ENCODE measurements at places on chromosomes 7 and 10.

DNA sequence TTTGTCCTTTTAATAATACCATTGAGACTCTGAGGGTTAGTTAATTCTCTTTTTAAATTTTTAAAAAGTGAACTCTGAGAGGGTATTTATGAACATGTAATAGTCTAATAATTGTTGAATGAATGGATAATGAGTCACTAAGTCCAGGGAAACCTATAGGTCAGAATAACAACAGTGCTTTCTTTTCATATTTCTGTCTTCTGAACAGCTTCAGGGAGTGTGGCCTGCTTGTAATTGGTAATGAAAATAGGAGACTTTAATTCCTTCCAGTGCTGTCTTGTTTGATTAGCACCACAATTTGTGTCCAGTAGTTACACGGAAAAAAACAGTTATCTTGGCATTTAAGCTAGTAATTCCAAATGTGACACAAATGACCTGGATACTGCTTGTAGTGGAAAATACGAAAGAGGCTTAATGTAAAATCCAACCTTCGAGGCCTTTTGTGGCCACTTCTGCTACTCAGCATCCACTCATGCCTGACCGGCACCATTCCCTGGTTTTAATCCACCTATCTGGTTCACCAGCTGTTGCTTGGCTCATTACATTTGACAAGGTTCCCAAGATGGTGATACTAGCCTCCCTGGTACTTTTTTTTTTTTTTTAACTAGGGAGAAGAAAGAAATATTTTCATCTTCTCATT lies 149.3 kb upstream of the IMMP2L start:
- DNase-seq = no peak

- no peak for DNase-seq
Observed at GRCh38 chr7:74002474-74003017, 25.4 kb upstream of the ELN start.

- no peak for DNase-seq
Observed at GRCh38 chr7:120984406-120984805, 4.1 kb upstream of the CPED1 start.

GRCh38 chr7:151008511-151009323 lies 15.6 kb downstream of the ATG9B start:
- peak; percentile 54 for DNase-seq

DNA sequence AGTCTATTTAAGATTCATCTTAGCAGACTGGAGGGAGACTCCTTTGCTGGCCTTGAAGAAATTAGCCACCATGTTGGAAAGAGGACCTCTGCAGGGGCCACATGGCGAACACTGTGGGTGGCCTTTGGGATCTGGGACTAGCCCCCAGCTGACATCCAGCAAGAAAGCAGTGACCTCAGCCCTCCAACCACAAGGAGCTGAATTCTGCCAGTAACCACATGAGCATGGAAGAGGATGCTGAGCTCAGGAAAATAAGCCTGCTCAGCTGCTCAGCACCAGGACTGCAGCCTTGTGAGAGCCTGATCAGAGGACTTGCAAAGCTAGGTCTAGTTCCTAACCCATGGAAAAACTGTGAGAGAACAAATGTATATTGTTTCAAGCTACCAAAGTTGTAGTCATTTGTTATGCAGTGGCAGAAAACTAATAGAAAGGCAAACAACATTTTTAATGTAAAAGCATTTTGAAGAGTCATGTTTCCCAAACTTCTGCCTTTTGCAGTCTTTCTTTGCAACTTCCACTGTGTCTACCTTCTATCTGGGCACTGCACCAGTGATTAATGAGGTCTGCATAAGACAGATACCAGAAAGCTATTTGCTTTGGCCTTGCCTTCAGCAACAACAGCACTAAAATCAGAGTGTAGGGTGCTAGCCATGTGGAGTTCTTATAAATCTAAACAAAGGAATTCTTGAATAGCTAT lies 183.7 kb downstream of the FGFR2 start:
- no peak for DNase-seq

- no peak for DNase-seq
Observed at GRCh38 chr10:101618871-101619270, 30.8 kb downstream of the DPCD start.

DNA sequence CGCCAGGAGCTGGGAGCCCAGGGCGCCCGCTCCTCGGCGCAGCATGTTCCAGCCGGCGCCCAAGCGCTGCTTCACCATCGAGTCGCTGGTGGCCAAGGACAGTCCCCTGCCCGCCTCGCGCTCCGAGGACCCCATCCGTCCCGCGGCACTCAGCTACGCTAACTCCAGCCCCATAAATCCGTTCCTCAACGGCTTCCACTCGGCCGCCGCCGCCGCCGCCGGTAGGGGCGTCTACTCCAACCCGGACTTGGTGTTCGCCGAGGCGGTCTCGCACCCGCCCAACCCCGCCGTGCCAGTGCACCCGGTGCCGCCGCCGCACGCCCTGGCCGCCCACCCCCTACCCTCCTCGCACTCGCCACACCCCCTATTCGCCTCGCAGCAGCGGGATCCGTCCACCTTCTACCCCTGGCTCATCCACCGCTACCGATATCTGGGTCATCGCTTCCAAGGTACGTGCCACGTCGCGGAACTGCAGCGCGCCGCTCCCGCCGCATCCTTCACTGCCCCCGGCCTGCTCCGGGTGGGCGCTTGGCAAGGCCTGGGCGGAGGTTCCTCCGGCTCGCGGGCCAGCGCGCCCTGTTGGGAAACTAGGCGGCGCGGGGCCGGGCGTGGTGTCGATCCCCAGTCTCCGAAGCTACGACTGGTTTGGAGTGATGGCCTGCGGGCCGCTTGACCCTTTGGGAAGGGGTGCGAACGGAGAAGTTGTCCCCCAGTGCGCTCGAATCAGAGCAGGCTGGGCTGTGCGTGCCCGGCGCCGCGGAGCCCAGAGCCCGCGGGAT lies 868 bp downstream of the EMX2 start:
- DNase-seq = no peak

DNA sequence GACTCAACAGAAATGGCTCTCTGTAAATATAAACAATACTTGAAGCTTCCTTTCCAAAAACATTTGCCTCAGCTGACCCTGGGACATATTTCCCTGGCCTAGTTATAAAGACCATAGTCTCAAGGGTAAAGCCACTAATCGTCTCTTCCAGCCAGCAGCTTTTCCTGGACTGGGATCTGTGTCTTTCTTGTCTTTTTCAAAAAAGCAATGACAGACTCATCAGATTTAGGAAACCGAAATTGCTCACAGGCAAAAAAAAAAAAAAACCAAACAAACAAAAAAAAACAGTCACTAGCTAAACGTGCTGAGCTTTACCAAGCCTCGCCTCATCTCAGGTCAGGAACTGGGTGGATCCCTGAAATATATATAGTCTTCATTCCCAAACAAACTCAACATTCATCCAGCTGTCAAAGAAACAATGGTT lies 23.5 kb downstream of the STN1 start:
- DNase-seq = peak; percentile 85

- no peak for DNase-seq
Observed at GRCh38 chr7:20284003-20284770, 46.5 kb upstream of the ITGB8 start.

- peak; percentile 75 for DNase-seq
Observed at GRCh38 chr10:122168598-122169394, 102.3 kb upstream of the BTBD16 start.

DNA sequence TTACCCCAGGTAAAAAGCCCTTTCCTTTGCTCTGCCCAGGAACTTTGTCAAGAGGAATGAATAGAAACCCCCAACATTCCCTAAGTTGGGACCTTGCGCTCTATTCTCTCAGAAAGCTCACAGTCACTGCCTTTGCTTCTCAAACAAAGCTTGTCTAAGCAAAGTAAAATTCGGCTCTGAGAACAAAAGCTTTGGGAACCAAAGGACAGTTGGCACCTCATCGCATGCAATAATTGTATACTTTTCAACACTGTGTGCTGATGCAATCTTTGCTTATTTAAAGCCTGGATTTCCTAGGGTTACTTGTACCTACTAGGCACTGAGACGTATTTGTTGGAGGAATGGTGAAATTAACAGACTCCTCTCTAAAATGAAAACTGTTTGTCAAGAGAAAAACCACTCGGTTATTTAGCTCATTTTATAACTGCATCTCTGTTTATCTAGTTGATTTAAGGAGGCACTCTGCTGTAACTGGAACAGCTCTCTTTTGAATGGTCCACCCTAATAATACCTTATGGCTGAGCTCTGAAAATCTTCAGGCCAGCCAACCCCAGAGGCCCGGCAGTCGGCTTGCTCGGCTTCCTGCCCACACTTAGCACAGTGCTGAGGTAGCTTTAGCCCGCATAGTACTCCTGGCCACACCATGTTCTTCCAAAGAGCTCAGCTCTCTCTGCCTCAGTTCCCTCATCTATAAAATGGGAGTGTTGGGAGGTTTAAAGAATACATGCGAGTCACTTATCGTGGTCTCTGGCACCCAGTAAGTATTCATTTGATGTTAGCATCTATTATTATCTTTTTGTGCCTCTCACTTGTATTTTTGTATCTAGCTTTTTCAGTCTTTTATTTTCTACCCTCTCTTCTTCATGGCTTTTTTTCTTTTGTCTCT lies 80.2 kb upstream of the PRR15 start:
- no peak for DNase-seq

- no peak for DNase-seq
Observed at GRCh38 chr10:60348982-60349381, 40.7 kb downstream of the ANK3 start.

DNA sequence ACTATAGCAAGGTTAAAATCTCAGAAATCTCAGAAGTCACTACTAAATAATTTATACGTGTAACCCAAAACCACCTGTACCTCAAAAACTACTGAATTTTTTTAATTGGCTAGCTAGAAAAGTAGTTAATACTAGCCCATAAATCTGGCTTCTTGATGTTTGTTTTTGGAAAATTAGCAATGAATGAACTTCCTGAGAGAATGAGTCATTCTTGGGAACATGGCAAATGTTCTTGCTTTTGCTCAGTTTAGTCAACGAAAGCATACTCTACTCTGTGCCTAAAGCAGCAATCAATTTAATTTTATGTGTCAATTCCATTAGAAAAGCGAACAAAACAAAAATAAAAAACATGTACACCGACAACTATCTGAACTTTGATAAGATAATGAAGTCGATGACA lies 69.2 kb downstream of the SEMA3E start:
- no peak for DNase-seq

DNA sequence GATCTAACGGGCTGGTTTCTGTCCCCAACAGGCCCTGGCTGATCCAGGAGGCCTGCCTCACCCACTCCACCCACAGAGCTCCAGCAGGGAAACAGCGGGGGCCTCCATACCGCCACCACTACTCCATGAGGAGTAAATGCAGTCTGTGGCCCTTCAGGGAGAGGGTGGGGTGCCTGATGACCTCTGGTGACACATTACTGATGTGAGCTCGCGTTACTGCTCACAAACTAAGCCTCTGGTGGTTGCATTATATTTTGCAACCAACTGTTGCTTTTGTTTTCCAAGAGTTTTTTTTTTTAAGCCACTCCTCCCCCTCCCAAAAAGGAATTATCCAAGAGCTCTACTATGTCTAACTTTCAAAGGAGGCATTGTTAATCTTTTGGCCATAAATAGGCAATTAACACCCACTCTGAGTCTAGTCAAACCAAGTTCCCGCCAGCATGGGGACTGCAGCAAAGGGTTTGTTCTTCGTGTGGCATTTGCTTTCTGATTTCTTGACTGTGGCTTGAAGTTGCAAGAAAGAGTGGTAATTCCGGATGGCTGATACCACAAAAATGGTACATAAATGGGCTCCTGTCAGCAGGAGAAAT lies 72.6 kb downstream of the FAM53B start:
- peak; percentile 81 for DNase-seq

- DNase-seq = no peak
Observed at GRCh38 chr10:17431871-17432311, 22.5 kb downstream of the ST8SIA6 start.

DNA sequence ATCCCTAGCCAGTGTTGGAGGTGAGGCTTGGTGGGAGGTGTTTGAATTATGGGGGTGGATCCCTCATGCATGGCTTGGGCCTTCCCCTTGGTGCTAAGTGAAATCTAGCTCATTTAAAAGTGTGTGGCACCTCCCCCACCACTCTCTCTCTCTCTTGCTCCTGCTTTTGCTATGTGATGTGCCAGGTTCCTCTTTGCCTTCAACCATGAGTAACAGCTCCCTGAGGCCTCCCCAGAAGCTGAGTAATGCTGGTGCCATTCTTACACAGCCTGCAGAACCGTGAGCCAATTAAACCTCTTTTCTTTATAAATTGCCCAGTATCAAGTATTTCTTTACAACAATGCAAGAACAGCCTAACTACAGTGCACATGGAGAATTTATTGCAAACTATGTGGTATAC lies 188.8 kb upstream of the POT1 start:
- no peak for DNase-seq

GRCh38 chr7:136369225-136369624 lies 392.1 kb upstream of the MTPN start:
- DNase-seq = no peak

DNA sequence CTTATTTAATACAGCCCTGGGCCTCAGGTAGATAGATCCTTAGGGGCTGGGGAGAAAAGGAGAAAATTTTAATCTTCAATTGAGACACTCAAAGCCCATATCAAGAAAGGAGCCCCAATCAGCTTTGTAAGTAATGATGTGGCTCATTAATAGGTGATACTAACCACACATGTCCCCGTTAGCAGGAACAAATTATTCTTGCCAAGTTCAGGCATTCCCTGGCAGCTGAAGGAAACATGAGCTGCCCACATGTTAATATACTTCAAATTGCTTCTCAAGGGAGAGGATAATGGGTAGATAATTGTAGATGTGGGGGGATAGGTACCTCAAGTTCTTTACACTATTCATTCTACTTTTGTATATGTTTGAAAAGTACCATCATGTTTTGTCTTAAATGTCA lies 14.5 kb downstream of the IFIT5 start:
- peak; percentile 30 for DNase-seq

GRCh38 chr7:122724366-122724765 lies 21.6 kb upstream of the RNF148 start:
- DNase-seq = no peak

- DNase-seq = no peak
Observed at GRCh38 chr7:54426406-54426805, 115.8 kb upstream of the VSTM2A start.

DNA sequence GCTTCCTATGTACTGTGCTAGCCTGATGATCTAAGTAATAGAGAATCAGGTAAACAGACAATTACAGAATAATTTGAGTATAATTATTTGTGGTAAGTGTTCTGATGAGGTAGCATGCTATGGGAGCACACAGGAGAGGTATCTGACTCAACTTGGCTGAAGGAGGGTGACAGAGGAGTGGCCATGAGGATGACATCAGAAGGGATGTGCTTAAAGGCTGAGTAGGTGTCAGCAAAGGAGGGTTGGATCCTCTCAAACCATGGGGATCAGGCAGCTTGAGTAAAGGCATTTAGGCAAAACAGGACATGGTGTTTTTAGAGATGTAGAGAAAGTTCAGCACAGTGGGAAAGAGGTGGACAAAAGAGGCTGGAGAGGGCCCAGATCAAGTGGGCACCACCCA lies 29.0 kb downstream of the KLHDC10 start:
- DNase-seq = no peak

- DNase-seq = no peak
Observed at GRCh38 chr7:122789156-122789555, 86.4 kb upstream of the RNF148 start.

GRCh38 chr7:106223156-106223555 lies 61.6 kb downstream of the NAMPT start:
- DNase-seq = no peak

DNA sequence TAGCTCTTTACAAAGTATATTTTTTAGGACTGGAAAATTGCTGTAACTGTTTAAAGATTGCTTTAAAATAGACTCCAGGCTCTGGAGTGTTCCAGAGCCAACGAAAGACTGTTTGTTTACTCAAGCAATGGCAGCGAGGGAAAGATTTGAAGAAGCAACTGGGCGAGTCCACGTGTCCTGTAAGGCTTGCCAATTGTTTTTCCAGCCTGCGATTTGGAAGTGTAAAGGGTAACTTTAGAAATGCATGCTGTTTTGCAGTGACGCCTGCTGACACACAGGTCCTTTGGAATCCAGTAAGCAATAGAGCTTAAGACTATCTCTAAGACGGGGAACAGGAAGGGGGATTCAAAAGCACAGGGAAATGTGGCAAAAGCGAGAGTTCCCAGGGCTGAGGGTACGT lies 55.8 kb downstream of the TACC2 start:
- DNase-seq = peak; percentile 98

Data from muscle of leg (tissue), 16 donors.